ENCODE measurements at places on chromosomes 6 and 20.
A peak's percentile ranks its signal among the peaks of the same experiment; 100 is the strongest.

DNA sequence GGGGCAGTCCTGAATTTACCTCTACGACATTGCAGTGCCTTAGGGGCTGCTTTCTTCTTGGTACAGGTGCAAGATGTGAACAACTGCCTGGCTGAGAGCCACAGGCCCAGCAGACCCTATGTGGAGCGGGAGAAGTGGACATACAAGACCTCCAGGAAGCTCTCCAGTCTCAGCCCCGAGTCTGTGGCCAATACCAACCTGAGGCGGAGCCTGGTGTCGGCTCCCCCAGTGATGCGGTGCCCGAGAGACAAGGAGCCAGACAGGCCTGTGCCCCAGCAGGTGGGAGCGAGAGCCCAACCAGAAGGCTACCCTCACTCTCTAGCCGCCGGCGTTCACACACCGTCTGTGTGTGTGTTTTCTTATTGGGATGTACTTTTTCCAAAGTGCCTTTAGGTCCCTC, 59.6 kb downstream of the EFCAB8 start:
- no peak for DNase-seq

GRCh38 chr6:13191461-13191860, 136.9 kb downstream of the TBC1D7 start:
- DNase-seq: no peak

GRCh38 chr6:96940322-96940721, 15.8 kb downstream of the KLHL32 start:
- DNase-seq: no peak

- DNase-seq: no peak
Measured at GRCh38 chr6:31473780-31474761, 23.9 kb upstream of the MICB start.

DNA sequence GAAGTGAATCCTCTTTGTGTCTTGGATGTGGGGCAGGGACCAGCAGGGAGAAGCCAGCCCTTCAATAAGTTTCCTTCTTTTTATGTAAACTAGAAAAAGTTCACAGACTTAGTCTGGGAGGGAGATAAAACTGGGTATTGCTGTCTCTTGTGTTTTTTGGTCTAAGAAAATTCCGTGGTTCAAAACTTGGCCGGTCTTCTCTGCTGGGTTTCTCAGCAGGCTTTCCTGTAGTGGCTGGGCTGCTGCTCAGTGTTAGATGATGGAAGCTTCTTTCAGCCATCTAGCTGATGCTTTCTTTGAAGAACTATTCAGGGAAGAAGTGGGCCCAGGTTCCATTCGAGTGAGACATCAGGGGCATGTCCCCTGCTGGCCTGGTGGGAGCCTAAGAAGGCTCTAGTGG, 70.7 kb upstream of the SCP2D1 start:
- DNase-seq: no peak

GRCh38 chr6:38579010-38579628, 60.6 kb downstream of the BTBD9 start:
- DNase-seq: no peak

- no peak for DNase-seq
Measured at GRCh38 chr6:69122407-69122773, 487.3 kb downstream of the ADGRB3 start.

DNA sequence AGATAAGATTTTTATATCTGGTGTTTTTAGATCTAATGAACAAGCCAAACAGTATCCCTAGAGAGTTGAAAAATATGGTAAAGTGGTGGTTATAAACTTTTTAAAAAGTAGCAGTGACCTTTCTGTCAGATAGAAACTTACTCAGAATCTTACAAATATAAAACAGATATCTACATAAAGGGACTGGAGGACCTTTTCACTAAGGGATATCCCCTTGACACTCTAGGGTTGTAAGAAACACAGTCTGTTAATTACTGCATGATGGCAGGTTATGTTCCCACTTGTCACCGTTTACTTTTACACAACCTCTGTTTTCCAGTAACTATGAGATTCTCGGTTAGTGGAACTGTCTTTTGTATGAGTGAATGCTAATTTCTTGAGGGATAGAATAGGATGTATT, 11.5 kb downstream of the CFAP206 start:
- DNase-seq: no peak

DNA sequence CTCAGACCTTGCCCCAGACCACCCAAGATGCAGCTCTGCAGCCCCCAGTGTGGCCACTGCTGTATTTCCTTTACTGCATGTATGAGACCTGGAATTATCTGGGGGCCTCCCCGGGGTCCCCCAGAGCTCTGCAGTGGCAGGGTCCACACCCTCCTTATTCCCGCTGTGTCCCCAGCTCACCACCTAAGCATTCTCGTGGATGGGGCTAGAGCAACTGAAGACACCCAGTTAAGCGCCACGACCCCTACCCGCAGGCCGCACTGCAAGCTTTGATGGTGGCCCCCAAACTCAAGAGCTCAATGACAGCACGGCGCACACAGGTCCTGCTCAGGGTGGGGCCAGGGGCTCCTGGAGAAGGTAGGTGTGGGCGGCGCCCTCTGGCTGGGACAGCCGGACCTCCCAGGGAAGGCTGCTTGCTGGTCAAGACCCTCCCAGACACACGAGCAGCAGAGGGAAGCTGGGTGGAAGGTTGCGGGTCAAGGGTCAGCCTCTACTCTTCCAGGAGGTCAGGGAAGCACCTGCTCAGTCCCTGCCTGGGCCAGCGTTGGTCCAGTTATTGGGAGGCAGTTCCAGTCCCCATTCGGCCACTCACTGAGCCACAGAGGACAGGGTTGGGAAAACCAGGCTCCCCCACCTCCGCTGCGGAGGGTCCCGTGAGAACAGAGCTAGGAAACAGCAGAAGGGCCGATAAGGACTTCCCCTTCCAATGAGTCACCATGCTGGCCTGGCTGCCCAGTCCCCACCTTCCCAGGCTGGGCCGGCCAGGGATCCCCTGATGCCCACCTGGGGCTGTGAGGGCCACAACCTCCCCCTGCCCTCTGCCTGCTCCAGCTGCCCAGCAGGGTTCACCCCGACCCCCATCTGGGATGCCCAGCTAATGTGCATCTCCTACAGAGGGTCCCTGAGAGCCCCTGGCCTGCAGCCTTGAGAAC, 2.9 kb downstream of the LAMA5 start:
- no peak for DNase-seq

DNA sequence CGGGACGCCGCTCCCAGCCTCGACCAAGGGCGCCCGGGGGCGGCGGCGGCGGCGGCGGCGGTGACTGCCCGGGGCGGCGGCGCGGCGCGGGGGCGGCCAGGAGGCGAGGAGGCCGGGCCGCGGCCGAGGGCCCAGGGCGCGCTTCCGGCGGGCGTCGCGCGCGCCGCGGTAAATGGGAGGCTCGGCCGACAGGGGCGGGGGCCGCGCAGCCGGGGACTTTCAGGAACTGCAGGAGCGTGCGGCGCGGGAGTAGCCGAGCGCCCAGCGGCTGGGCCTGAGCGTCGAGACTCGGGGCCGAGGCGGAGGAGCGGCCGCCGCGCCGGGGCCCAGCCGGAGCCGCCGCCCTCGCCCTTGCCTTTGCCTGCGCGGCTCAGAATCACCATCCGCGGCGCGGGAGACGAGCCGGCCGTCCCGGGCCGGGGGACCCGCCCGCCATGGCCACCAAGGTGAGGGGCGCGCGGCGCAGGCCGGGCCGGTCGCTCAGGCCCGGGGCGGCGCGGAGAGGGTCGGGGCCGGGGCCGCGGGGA, at the start of gene SNX9:
Gene SNX9 (plus strand): TSS at position 246 of the 527 bp plus-strand sequence. CDS start 189 bp downstream, at position 435.
- peak; percentile 74 for DNase-seq

GRCh38 chr20:16621435-16622141, 48.3 kb upstream of the KIF16B start:
- DNase-seq: no peak

- no peak for DNase-seq
Measured at GRCh38 chr6:63649269-63649668, 13.7 kb downstream of the PHF3 start.

DNA sequence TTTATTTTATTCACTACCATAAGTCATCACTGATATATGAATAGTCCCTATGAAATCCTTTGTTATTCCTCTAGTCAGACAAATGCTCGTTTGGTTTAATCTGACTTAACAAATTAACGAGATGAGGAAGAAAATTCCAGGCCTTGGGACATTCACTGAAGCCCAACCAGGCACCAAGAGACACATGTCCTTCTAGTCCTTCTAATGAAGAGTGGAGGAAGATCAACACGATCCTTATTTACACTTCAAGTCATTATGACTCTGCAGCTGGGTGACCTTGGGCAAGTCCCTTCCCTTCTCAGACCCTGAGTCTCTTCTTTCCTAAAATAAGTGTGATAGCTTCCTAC, 117.5 kb downstream of the CEBPB start:
- DNase-seq: no peak

- DNase-seq: no peak
Measured at GRCh38 chr20:55348223-55348622, 657.1 kb downstream of the CBLN4 start.

DNA sequence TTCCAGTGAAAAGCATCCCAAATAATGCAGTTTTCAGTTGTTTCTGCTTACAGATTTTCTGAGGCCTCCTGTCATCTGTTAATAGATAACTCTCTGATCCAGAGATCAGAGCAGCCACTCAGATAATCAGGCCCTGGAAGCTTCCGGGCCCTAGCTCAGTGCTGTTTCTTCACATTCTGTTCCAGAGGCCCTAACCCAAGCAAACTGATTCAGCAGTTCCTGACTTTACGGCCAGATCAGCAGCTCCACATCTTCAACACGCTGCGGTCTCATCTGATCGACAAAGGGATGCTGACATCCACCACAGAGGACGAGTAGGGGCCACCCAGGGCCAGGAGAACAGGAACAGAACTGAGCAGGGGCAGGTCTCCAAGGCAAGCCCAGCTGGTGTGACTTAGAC, 63.1 kb downstream of the CDS2 start:
- DNase-seq: no peak

GRCh38 chr6:5160206-5160605, 75.1 kb downstream of the PPP1R3G start:
- DNase-seq: no peak

GRCh38 chr6:169779896-169780295, 28.5 kb downstream of the ERMARD start:
- no peak for DNase-seq

DNA sequence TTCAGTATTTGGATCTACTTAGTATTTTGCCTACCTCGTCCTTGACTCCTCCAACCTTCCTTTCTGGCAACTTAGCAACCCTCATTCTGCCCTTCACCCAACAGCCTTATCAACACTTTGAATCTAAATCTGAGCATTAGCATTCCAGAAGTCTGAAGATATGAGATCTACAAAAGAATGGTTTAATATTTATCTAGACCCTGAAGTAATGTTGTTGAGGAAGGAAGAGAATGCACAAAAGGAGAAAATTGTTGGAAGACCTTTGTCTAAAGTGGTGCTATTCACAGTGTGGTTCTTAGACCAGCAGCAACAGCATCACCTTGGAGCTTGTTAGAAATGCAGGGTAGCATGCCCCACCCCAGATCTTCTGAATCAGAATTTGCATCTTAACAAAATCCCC, 198.2 kb upstream of the PLCB4 start:
- DNase-seq: no peak

- no peak for DNase-seq
Measured at GRCh38 chr6:149060985-149061760, 256.3 kb upstream of the TAB2 start.

- DNase-seq: peak; percentile 7
Measured at GRCh38 chr6:20811109-20811761, 277.0 kb downstream of the CDKAL1 start.

GRCh38 chr20:44481719-44482416, 6.2 kb downstream of the TTPAL start:
- no peak for DNase-seq

DNA sequence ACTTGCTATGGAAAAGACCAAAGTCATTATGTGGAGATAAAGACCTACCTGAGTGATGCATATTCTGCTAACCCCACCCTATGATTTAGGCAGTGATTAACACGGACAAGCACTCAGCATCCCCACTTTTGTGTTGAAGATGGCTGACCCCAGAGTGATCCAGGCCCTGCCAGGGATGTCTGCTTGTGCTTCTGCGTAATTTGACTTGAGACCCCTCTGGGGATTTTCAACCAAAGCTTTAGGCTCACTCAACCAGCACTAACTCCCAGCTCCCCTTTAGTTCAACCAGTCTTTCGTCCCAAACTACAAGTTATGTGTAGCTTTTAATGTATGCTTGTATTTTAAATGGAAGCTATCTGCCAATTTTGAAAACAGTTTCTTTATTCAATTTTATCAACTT, 538.0 kb upstream of the ID4 start:
- DNase-seq: no peak

- DNase-seq: no peak
Measured at GRCh38 chr6:68732423-68732822, 97.3 kb downstream of the ADGRB3 start.

DNA sequence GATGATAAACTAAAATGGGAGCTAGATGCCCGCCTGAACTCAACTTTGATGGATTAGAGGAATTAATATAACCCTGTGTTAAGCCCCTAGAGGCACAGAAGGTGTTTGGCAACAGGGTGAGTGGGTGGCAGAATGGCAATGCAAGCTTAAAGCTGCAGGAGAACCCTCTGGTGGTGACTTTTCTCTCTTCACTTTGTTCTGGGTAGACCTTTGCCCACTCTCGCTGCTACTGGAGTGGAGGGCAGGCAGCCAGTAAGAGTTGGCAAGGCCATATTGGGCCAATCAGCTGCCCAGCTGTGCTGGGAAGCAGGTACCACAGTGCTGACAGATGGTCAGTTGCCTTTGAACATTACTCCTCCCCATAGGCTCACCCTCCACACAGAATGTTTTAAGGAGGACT, 468.2 kb downstream of the MMUT start:
- no peak for DNase-seq

DNA sequence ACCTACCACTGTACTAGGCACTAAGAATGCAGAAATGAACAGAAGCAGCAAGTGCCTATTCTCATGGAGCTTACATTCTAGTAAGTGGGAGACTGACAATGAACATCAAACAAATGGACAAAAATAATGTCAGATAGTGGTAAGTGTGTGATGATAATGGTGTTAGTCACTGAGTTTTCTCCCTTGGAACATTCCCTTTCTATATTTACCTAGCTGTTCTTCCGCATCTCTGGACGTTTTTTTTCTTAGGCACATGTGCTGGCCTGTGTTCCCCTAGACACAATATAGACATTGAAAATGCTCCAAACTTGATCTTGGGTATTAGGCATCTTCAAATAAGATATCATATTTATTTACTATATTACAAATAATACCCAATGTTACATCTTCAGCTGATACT, 218.1 kb upstream of the GJE1 start:
- no peak for DNase-seq

DNA sequence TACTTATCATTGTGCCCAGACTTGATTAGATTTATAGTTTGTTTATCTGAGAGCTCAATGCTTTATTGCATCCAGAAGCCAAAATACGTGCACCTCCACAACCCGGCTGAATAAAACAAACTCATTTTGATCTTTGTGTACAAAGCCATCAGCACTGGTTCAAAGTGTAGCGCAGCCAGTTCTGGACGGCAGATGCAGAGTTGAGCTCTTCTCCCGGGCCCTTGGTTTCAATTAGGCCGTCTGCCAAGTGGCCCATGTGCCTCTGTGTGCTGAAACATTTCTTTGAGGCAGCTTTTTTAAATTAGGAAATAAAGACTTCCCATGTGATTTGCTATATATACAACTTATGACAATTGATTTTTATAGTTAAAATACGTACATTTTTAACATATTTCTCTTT, 96.2 kb upstream of the RSPO3 start:
- DNase-seq: no peak

- no peak for DNase-seq
Measured at GRCh38 chr6:29989211-29989610, 46.9 kb downstream of the HLA-A start.

Measured in endothelial cell (in vitro differentiated cells).